ENCODE measurements at places on chromosomes 6 and 20.
A peak's percentile ranks its signal among the peaks of the same experiment; 100 is the strongest.

GRCh38 chr6:128208851-128209580, 308.2 kb upstream of the THEMIS start:
- no peak for DNase-seq

DNA sequence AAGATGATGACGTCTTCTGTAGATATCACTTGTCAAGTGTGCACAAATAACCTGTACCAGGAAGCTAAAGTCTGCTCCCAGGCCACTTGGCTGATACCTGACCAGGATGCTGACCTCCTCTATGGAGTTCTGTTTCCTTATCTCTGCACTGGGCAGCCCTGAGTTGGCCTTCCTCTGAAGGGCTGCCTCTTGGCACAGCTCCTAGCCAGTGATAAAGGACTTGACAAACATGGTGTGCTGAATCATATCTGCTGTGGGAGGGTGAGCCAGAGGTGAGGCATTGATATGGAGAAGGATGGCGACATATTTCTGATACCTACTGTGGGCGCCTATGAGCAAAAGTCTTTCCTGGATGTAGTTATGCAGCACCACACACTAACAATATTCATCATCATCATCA, 32.8 kb upstream of the FOXA2 start:
- DNase-seq, result no peak

DNA sequence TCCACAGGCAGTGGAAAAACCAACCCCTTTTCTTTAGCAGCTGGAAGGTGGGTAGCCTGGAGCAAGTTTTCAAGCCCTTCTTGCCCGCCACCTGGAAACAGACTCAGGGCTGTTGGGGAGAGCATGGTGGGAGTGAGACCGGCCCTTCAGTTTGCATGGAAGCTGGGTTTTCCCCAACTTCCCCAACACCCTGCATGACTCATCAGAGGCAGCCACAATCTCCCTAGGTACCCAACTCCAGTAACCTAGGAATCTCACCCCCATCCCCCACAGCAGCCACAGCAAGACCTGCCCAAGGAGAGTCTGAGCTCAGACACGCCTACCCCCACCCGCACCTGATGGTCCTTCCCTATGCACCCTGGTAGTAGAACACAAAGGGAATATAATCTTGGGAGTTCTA, 86.3 kb upstream of the IRAK1BP1 start:
- DNase-seq, result no peak

- no peak for DNase-seq
Observed at GRCh38 chr6:155130161-155130853, 133.5 kb upstream of the CLDN20 start.

DNA sequence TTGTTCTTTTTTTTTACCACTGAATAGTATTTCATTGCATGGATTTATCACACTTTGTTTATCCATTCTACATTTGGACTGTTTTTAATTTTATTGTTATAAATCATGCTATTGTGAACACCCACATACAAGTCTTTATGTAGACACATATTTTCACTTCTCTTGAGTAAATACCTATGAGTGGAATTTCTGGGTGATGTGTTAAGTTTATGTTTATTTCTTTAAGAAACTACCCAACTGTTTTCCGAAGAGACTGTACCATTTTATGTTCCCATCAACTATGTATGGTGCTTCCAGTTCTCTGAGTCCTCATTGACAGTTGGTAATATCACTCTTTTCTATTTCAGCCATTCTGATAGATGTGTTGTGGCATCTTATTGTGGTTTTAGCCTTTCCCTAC, 54.0 kb downstream of the RIN2 start:
- no peak for DNase-seq

- no peak for DNase-seq
Observed at GRCh38 chr6:16974387-16974673, 127.5 kb upstream of the STMND1 start.

- peak; percentile 8 for DNase-seq
Observed at GRCh38 chr6:11770546-11771466, 7.8 kb downstream of the ADTRP start.

- DNase-seq, result no peak
Observed at GRCh38 chr6:11096109-11096508, 2.5 kb downstream of the SMIM13 start.

- no peak for DNase-seq
Observed at GRCh38 chr6:74598462-74599393, 607.1 kb downstream of the COL12A1 start.

DNA sequence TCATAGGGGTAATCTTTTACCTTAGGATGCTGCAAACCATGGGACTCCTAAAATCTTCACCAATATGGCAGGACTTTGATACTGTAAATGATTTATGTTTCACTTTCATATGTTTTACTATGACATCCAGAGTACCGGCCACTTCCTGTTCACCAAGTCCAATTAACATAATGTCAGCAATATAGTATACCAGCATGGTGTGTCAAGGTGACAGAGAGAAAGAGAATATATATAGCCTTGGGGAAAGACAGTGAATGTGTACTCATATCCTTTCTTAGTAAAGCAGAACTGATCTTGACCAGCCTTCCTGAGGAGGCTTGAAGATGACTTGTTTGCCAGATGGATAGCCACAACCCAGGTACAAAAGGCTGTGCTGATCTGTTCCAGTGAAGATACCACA, 127.9 kb downstream of the NRN1 start:
- no peak for DNase-seq

- DNase-seq, result peak; percentile 30
Observed at GRCh38 chr20:25294459-25295385, 46.8 kb downstream of the PYGB start.

GRCh38 chr6:90123831-90124230, 172.8 kb downstream of the BACH2 start:
- no peak for DNase-seq

GRCh38 chr20:37375227-37375626, 29.3 kb downstream of the SRC start:
- DNase-seq, result no peak

- no peak for DNase-seq
Observed at GRCh38 chr20:48801197-48801596, 26.6 kb downstream of the PREX1 start.

- DNase-seq, result no peak
Observed at GRCh38 chr6:110328259-110328658, 29.9 kb downstream of the METTL24 start.

- DNase-seq, result no peak
Observed at GRCh38 chr20:2385026-2385425, 4.3 kb downstream of the TGM6 start.

- no peak for DNase-seq
Observed at GRCh38 chr6:22631091-22631490, 61.7 kb downstream of the HDGFL1 start.

DNA sequence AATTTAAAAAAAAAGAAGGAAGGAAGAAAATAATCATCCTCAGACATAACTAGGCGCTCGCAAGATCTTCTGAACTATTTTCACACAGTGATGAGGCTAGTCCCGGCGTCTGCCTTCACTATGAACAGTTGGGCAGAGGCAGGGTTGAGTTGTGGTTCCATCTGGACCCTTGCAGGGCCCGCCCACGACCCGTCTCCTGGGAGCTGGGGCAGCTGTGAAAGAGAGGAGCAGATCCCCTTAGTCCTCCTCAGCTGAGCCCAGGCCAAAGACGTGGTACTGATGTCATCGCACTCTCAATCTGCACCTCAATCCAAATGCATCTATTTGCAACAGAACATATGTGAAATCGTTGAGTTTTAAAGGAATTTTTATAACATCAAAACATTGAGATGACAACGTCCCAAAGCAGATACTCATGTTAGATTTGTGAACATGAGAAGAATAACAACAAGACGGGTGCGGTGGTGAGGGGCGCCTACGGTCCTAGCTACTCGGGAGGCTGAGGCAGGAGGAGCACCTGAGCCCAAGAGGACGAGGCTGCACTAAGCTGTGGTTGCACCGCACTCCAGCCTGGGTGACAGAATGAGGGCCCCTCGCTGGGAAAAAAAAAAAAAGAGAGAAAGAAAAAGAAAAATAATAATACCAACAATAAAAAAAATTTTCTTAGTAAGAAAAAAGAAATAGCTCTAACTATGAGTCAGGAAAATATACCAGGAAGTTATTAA, 15.3 kb downstream of the TCFL5 start:
- DNase-seq, result peak; percentile 56

DNA sequence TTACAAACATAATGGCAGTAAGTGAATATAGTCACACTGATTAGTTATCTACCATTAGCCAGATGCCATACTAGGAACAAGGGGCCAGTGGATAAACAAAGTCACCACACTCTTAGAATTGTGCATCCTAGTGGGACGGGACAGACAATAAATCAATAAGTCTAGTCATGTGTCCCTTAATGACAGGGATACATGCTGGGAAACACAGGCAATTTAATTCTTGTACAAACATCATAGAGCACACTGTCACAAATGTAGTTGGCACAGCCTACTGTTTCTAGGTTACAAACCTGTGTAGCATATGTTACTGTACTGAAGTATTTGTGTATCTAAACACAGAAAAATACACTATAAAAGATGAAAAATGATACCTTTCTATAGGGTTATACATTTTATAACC, 123.0 kb upstream of the FAM184A start:
- no peak for DNase-seq

Data from occipital lobe (tissue), 3 donors.